ENCODE measurements at places on chromosomes 2 and 18.

- peak; percentile 72 for DNase-seq
Observed at GRCh38 chr2:219001577-219002394, 8.6 kb upstream of the CRYBA2 start.

DNA sequence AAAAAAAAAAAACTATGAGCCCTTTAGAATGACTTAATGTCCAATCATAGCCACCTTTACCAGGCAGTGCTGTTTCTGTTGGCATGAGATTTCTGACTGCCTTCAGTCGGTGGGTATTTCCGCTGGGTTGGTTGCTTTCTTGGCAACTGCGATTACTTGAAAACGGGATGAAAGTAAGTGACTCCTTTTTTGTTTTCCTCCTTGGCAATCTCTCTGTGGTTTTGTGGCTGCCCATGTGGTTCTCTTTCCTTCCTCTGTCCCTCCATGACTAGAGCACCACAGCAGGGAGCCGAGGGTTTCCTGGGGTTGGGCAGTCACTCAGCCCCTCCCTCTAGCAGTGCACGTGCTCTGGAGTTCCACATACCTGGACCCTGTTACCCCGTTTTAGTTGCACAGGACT, 112.1 kb downstream of the KLHL29 start:
- DNase-seq = no peak

- no peak for DNase-seq
Observed at GRCh38 chr2:23321751-23322150, 63.2 kb upstream of the KLHL29 start.

DNA sequence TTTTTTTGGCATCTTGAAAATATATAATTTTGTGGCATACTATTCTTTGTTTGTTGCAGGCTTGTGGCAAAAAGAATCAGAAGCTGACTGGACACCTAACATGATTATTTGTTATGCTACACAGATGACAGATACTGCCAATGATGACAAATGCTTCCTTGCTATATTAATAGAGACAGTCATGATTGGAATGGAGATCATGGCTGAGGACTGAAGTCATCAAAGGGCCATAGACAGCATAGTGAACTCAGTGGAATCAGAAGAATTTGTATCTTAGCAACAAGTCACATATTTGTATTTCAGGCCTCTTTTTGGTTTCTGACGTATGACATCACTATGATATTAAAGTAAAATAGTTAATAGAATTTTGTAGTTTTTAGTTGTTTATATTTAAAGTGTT, 1003.8 kb upstream of the DDX18 start:
- no peak for DNase-seq

- DNase-seq = peak; percentile 80
Observed at GRCh38 chr18:8721716-8722115, 16.4 kb downstream of the MTCL1 start.

- DNase-seq = no peak
Observed at GRCh38 chr2:40540026-40540425, 88.1 kb upstream of the SLC8A1 start.

DNA sequence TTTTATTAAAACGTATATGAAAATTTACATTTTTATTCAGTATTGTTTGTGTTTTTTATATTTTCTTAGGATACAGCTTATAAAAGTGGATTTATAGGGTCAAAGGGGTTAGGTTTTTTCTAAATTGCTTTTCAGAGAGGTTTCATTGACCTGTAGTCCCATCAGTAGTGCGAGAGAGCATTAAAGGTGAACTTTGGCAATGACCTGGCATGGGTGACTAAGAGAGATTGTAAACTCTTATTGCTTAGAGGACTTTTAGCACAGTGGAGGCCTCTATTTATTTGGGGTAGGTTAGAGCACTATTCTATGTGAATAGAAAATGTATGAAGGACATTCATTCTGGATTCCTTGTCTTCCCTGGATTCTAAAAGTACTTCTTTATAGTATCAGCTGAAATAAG, 16.0 kb upstream of the TNP1 start:
- no peak for DNase-seq

DNA sequence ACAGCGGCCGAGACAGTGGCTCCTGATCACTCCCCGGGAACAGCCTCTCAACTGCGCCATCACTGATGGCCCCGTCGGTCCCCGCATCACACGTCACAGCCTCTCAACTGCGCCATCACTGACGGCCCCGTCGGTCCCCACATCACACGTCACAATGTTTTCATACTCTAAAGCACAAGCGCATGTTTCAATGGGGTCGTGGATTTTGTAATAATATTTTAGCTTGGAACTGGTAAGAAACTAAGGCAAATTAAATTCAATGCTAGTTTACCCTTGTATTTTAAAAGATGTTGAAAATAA, 44.2 kb upstream of the CTDP1 start:
- no peak for DNase-seq

DNA sequence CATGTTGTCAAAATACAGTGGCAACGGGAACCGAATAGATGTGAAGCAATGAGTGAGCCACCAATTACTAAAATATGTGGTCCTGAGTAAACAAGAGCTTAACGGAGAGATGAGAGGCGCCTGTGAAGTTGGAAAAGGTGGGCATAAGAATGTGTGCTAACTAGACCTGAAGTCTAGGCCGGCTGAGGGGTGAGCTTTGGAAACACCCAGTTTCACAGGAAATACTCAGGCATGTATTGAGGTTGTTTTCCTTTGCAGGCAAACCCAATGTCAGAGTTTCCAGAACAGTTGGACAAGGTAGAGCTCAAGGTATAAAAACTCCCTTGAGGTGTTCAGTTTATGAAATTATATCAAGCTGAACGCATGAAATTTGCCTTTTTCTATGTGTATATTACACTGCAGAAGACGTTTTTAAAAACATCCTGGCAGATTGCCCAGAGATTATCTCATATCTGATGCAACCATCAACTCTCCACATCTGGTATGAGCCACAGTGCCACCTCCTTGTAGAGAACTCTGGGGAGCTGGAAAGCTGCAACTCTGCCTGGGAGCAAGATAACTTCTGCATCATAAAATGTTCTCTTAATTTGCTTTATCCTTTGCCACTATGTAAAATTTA, 3.9 kb upstream of the WDSUB1 start:
- DNase-seq = no peak

DNA sequence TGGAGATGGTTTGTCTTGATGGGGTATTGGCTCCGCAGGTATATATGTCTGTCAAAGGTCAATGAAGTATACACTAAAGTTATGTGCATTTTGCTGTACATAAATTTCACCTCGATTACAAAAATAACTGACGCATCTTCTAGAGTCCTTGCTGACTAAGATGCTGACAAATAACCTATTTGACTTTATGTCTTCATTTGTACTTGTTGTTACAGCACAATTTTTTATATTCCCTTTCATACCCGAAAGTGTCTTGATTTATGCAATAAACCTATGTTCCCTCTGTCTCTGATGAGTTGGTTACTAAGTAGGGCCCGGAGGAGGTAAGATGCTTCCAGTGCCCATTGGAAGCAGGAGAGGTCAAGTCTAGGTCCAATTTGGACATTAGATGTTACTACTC, 93.5 kb downstream of the COPS8 start:
- no peak for DNase-seq

DNA sequence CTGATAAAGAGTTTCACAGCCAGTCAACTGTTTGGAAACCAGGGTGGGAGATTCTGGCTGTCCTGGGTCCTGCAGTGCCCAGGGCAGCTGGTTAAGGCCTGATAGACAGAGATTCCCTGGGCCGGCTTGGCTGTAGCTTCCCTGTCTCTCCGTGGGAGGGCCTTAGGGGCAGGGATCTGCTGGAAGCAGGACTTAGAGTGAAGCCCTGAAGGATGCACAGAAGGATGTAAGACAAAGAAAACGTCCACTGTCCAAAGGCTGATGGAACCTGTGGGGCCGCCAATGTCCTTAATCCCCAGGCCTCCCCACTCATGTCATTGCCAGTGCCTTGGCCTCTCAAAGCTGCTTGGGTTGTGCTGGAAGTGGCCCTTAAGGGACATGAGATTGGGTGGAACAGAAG, 33.0 kb downstream of the MROH2A start:
- DNase-seq = peak; percentile 39

All from islet precursor cell (in vitro differentiated cells).